CD4-positive, alpha-beta memory T cell (primary cell): ENCODE measurements at places on chromosomes 12 and 14. TPM values are rescaled to one million over a fixed set of nuclear protein-coding genes. Genes with fewer than 3 reads are reported as not detected.

- H3K36me3 ChIP-seq: peaks cover 58% of the 10 kb centered on the region
- no peak overlapping the region for H3K4me3 ChIP-seq
- H3K4me1 ChIP-seq: peaks cover 5% of the 10 kb centered on the region
Observed at GRCh38 chr14:24206260-24207103, 986 bp downstream of the TSSK4 start.

Gene FAM186B
- 0.22 TPM for total RNA-seq

DNA sequence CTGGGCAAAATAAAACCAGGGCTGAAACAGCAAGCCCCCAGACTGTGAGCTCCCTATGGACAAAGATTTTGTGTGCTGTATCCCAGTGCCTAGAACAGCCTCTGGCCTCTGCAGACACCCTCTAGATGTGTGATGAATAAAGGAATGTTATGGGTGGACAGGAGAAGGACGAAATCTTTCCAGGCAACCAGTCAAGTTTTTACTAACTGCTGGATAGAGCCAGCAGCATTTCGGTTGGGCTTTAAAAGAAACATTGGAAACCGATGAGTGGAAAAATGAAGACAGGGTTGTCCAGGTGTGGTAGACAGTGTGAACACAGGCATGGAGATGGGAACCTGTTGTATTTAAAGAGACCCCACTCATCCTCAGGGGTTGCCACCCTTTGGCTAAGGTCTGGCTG, 4.0 kb downstream of the CHGA start:
- H3K4me1 ChIP-seq: no peaks in the 10 kb centered on the region
- H3K27ac ChIP-seq: no peak overlapping the region
- no peak overlapping the region for H3K4me3 ChIP-seq
- no peaks in the 10 kb centered on the region for H3K36me3 ChIP-seq
- H3K27me3 ChIP-seq: no peaks in the 10 kb centered on the region

- peaks cover 53% of the 10 kb centered on the region for H3K4me1 ChIP-seq
- H3K36me3 ChIP-seq: no peaks in the 10 kb centered on the region
- H3K27ac ChIP-seq: no peak overlapping the region
- no peaks in the 10 kb centered on the region for H3K27me3 ChIP-seq
Observed at GRCh38 chr14:102811971-102812370, 34.7 kb downstream of the TRAF3 start.

DNA sequence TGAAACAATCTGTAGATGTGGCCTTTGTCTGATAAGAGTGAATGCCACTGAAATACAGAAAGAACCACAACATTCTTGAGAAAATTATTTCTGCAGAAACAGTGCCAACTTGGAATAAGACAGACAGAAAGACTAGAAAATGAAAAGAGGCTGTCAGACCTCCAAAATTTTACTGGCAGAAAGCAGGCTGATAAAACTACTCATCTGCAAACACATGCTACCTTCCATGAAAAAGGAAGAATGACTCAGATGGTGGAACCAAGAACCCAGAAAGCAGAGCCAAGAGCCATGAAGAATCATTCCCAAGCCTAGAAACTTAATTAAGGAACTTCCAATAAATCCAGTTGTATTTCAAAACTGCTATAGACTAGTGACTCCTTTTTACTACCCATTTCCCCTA, 31.9 kb upstream of the OSBPL8 start:
- H3K4me1 ChIP-seq: no peaks in the 10 kb centered on the region
- no peak overlapping the region for H3K4me3 ChIP-seq
- H3K36me3 ChIP-seq: no peaks in the 10 kb centered on the region

Gene RDH5
- total RNA-seq: 32.5 TPM

DNA sequence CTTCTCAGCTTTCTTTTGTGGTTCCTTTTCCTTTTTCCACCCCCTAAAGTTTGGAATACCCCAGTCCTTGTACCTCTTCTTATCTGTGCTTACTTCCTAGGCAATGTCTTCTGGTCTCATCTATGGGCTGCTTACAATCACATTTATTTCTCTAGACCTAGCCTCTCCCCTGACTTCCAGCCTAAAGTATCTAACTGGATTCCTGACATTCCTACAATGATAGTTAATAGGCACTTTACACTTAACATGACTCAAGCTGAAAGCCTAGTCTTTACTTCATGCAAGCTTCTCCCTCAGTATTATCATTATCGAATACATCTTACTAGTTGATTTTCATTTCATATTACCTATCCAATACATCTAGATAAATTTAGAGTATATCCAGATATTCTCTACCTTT, 21.2 kb downstream of the CLECL1 start:
- no peaks in the 10 kb centered on the region for H3K36me3 ChIP-seq
- H3K27me3 ChIP-seq: no peaks in the 10 kb centered on the region
- H3K27ac ChIP-seq: no peak overlapping the region
- H3K4me1 ChIP-seq: peaks cover 23% of the 10 kb centered on the region
- DNase-seq: no peak

Gene AQP2
- total RNA-seq: not detected

- H3K36me3 ChIP-seq: no peaks in the 10 kb centered on the region
- H3K27me3 ChIP-seq: no peaks in the 10 kb centered on the region
- H3K4me1 ChIP-seq: peaks cover under 1% of the 10 kb centered on the region
- no peak for DNase-seq
- no peak overlapping the region for H3K4me3 ChIP-seq
Observed at GRCh38 chr12:12747278-12747677, 30.1 kb downstream of the CDKN1B start.

DNA sequence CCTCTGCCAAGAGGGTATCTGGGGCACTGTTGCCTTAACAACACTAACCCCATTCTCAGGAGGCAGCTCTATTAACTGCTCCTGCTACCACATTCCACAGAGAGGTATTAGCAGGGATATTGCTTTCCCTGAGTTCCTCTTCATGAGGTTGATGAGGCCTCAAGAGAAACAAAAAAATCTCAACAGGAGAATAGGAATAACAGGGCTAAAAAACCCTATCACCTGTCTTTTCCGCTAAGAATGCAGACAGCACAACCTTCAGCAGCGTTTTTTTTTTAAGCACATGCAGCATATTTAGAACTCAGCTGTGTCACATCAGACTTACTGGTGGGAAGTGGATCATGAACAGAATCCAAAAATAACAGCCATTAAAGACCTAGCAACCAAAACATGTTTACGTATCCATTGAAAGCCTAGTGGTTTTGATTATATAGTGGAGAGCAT, 29.2 kb downstream of the ATF7 start:
- H3K4me1 ChIP-seq: no peaks in the 10 kb centered on the region
- no peak overlapping the region for H3K27ac ChIP-seq
- no peaks in the 10 kb centered on the region for H3K27me3 ChIP-seq
- H3K36me3 ChIP-seq: peaks cover 5% of the 10 kb centered on the region
- DNase-seq: no peak

- no peak overlapping the region for H3K4me3 ChIP-seq
- peaks cover 5% of the 10 kb centered on the region for H3K4me1 ChIP-seq
- no peaks in the 10 kb centered on the region for H3K36me3 ChIP-seq
Observed at GRCh38 chr14:71358209-71358931, 451.1 kb downstream of the PCNX1 start.
